Left lobe of liver (tissue), 2 donors: ENCODE measurements at places on chromosomes 5 and 9. TPM values are rescaled to one million over a fixed set of nuclear protein-coding genes. Genes with fewer than 3 reads are reported as not detected.

Gene GAPT
- total RNA-seq, result 0.08 TPM

Gene GFPT2
- 0.78 TPM for total RNA-seq

Gene ENHO
- total RNA-seq, result 3.9 TPM

GRCh38 chr9:123926941-123927340 lies 3.0 kb downstream of the DENND1A start:
- DNase-seq, result no peak

GRCh38 chr9:92764381-92764987 lies at the start of gene BICD2:
Gene BICD2 (minus strand): TSS chr9:92764833. CDS start chr9:92764744, 89 bp downstream.
- peak; percentile 61 for DNase-seq

- DNase-seq, result no peak
Measured at GRCh38 chr9:115604831-115605483, 487.0 kb upstream of the TNC start.

GRCh38 chr9:107631788-107632187 lies 142.2 kb upstream of the KLF4 start:
- no peak for DNase-seq

DNA sequence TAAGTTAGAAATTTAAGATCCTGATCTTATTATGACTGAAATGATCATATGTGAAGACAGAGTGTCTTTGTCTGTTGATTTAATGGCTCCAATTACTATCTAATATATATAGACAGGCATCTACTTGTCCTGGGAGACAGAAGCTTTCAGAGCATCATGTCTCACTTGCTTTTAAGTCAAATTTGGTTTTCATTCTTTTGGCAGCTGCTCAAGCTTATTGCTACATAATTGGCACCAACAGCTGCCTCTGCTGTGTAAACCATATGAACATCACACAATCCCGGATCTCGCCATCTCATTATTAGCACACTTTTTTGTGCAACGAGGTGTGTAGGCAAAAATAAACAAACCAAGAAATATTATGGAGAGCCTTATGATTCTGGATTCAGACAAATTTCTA lies 1717.9 kb downstream of the EFNA5 start:
- no peak for DNase-seq

GRCh38 chr5:156375895-156376495 lies 49.0 kb downstream of the SGCD start:
- DNase-seq, result no peak

GRCh38 chr5:10604975-10605374 lies 41.1 kb downstream of the ANKRD33B start:
- peak; percentile 45 for DNase-seq

DNA sequence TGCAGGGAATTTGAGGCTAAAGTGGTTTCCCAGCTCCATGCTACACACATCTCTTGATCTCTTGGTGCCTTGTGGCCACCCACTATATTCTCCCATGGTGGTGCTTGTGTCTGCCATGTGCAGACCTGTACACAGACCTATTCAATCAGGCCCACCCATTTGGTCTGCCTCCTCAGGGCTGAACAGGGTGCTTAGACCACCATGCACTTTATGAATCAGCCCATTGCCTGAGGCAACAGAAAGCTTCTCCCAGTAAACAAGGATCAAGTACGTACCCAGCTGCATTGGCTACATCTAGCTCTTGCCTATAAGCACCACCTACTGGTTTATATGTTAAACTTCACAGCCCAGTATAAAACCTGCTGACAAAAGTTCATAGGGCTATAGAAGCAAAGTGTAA lies 664.3 kb upstream of the EDIL3 start:
- DNase-seq, result no peak

DNA sequence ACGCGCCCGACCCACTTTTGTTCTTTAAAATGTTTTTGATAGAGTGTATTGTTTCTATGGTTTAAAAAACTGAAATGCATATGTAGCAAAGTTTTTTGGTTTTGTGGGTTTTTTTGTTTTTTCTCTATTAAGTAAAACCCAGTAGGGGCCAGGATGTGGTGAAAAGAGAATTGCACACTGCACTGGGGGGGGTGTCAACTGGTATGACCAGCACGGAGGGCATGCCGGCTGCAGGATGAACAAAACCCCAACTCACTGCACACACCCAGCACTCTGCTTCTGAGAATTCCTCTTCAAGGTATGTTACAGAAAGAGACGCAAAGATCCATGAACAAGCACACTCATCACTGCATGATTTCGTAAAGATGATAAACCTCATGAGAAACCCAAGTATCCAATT lies 75.0 kb downstream of the STK10 start:
- no peak for DNase-seq
